ENCODE measurements at places on chromosomes 2 and 18. TPM values are rescaled to one million over a fixed set of nuclear protein-coding genes. Genes with fewer than 3 reads are reported as not detected.

RTP5 gene
- total RNA-seq, result not detected

CTAGE1 gene
- not detected for total RNA-seq

CLIP4 gene
- 18.0 TPM for total RNA-seq

NEB gene
- total RNA-seq, result 0.17 TPM

ZFP36L2 gene
- 19.3 TPM for total RNA-seq

SNRNP27 gene
- 85.2 TPM for total RNA-seq

SDC1 gene
- 37.7 TPM for total RNA-seq

DLGAP1 gene
- 0.34 TPM for total RNA-seq

ASNSD1 gene
- total RNA-seq, result 31.4 TPM

SAG gene
- total RNA-seq, result not detected

All from bronchus fibroblast of lung (primary cell).